ENCODE measurements at places on chromosomes 11 and 22.

DNA sequence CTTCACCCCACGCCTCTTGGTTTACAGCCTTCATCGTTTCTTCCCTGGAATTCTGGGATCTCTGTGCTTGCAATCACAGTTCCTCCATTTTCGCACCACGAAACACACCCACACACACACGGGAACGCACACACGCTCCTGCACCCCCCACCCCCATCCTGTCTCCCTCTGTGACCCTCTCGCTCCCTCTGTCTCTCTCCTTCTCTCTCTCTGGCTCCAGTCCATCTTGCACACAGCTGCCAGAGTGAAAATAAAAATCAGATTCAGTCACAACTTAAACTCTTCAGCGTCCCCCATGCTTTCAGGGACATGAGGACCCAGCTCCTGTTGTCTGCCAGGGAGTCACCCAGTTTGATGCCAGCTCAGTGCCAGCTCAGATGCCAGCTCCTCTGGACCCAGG, 3.0 kb downstream of the GAL start:
- no peak for DNase-seq

GRCh38 chr11:17543041-17543440, 1.2 kb downstream of the USH1C start:
- DNase-seq: peak; percentile 32

GRCh38 chr22:43880541-43880991, 11.2 kb downstream of the PNPLA5 start:
- no peak for DNase-seq

DNA sequence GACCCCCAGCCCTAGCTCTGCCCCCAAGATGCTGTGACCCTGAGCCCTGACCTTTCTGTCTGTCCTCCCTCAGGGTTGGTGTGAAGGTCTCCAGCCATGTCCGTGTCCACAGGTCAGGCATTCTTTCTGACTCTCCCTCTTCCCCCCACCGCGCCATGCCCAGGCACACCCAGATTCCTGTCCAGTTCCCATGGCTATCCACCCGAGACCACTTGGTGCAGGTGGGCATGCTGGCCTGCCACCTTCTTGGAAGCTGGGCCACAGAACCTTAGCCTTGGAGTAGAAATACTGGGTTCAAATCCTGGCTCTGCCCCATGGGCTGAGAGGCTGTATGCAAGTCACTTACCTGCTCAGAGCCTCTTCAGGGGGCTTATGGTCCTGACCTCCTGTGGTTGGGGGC, 2.3 kb upstream of the PLCB3 start:
- no peak for DNase-seq

DNA sequence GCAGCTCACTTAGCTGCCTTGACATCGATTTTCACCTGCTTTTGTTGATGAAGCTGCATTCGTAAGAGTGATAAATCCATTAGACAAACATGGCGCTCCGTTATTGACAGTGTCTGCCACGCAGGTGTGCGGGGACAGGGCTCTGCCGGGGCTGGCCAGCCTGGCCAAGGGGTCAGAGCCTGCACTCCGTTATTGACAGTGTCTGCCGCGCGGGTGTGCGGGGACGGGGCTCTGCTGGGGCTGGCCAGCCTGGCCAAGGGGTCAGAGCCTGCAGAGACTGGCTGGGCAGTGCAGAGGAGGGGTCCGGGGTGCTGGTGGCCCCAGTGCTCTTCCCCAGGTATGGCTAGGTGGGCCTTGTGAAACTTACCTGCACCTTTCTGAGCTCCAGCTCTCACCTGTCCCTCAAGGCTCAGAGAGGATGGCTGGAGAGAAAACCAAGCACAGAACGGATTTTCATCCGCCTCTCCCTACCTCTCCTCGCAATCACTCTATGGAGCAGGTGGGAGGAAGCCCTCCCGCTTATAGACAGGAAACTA, 101.6 kb upstream of the B3GAT1 start:
- DNase-seq: no peak

GRCh38 chr11:103700622-103701021, 335.8 kb upstream of the DDI1 start:
- DNase-seq: no peak

GRCh38 chr11:106694501-106694900, 323.8 kb downstream of the GUCY1A2 start:
- DNase-seq: no peak

GRCh38 chr11:1026163-1026450, 10.4 kb downstream of the MUC6 start:
- DNase-seq: no peak

DNA sequence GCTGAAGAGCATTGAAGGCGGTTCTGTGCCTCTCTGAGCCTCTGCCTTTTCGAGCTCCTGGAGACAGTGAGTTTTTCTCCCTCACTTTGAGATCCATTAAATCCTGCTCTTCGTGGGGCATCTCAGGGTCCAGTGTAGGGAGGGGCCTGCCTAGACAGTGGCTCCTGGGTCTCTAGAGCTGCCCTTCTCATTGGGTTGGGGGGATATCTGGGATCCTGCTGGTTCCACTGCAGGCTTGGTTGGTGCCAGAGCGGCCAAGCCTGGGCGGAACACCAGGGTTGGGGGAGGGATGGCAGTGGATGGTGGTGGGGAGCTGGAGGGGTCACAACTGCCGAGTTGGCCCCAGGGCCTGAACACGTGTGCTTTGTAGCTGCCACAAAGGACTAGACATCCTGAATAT, 52.2 kb upstream of the CARS1 start:
- DNase-seq: no peak

- DNase-seq: peak; percentile 94
Observed at GRCh38 chr11:561148-562003, 606 bp downstream of the RASSF7 start.

- DNase-seq: no peak
Observed at GRCh38 chr11:8702598-8702915, 20.0 kb downstream of the RPL27A start.

- no peak for DNase-seq
Observed at GRCh38 chr11:36167729-36168128, 121.5 kb downstream of the COMMD9 start.

DNA sequence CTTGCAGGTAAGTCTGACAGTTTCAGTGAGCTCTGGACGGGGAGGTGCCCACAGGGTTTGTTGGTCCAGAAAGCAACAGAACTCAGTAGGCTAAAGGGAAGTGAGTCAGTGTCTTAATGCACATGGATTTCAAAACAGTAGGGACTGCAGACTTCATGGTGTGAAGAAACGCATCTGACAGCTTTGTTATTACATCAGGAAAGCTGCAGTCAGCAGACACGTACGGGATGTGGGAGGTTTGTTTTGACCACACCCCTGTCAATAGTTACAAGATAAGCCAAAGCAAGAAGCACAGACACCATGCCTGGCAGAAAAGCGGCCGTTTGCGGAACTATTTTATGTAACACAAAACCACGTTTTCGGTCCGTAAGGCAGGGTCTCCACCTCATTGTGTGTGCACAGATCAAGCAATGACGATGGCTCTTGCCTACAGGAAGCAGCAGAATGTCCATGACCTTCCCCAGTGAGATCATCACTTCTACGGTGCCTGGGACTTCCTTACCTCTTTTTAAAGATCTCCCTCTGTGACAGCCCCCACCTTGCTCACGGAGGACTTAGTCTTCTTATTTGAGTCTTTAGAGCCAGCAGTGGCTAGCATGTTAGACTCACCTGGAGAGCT, 58.2 kb upstream of the FTH1 start:
- DNase-seq: peak; percentile 80

DNA sequence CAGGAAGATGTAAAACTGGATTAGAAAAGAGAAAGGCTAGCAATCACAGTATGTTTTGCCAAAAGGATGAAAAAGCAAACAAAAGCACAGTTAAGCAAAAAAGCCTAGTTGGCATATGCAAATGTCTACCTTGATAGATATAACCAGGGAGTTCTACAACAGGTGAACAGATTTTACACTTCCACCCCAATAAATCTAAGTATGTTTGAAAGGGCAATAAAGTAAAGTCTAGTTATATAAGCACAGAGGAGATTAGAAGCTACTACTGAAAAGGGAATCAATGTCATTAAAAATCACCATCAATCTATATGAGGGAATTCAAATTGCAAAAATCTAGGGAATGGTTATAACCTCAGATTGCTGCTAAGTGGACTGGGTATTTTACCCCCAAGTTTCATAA, 49.7 kb downstream of the CELF1 start:
- DNase-seq: no peak

- DNase-seq: no peak
Observed at GRCh38 chr11:116651737-116652237, 121.0 kb downstream of the BUD13 start.

GRCh38 chr22:19136915-19137314, 5.8 kb downstream of the TSSK2 start:
- DNase-seq: no peak

DNA sequence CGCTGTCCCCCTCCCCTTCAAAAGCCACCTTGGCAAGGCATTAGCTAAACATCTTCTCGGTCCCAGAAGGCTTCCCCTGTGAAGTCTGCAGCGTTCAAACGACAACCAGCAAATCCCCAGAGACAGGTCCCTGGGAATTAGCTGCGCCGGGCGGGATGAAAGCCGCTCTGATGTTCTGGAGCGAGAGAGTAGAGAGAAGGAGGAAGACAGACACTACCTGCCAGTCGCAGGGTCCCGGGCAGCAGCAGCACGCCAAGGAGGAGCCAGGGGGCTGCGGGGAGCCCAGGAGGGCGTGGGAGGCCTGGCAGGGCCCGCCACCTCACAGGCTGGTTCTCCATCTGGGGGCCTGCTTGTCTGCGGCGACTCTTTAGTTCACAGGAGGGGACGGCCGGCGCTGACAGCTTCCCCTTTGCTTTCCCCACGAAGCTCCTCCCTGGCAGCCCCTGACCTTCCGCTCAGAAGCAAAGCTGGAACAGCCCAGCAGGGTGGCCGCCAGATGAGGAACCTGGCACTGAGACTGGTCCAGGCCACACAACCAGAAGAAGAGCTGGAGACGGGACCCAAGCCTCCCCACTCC, at the start of gene NFAM1:
NFAM1 (minus strand) TSS at position 384 of the 577 bp plus-strand sequence; CDS start at position 338, 46 bp downstream.
- DNase-seq: peak; percentile 38

DNA sequence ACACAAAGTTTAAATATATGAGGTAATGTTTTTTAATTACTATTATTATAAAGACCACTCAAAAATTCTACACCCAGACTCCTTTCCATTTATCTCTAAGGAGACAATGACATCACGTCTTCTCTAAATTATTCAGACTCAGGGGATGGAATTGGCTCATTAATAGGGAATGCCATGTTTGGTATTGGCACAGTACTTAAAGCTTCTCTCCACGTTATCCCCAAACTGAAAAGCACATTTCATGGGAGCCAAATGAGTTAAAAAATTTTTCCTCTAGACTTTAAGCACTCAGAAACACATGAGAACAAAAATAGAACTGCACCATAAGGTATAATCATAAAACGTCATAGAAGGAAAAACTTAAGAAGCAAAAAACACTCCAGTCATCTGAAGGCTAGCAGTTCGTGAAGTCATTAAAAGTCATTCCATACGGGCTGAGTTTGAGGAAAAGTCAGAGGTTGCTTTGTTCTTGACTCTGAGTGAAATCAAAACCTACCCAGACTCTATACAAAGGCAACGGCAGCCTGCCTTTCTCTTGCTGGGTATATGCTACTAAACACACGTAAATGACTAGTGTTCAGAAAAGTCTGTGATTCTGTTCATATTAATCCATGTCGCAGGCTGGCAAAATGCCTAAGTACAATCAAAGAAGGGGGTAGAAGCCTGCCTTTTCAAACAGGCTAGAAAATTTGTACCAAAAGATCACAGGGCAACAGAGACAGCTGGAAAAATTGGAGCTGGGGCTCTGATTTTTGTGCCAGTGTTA, 8.7 kb upstream of the MPPED2 start:
- DNase-seq: no peak

DNA sequence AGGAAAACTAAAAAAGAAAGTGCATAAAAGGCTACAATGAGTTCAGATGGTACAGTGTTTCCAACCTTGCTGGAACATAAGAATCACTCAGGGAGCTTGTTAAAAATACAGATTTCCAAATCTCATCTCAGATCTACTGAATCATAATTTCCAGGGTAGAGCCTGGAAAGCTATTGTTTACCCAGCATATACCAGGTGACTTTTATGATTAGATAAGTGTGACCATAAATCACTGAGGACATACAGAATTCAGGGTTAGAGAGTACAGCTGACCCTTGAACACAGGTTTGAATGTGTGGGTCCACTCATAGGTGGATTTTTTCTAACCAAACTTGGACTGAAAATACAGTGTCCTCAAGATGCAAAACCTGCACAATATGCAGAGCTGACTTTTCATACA, 11.9 kb downstream of the SAAL1 start:
- no peak for DNase-seq

All from left colon (tissue), 2 donors.